ENCODE measurements at places on chromosomes 3 and 15. TPM values are rescaled to one million over a fixed set of nuclear protein-coding genes. Genes with fewer than 3 reads are reported as not detected.

The NAALADL2 gene
- total RNA-seq, result 2.4 TPM

The MYZAP gene
- total RNA-seq, result 0.72 TPM

The GOLGA8R gene
- 0.08 TPM for total RNA-seq

The DUOX1 gene
- not detected for total RNA-seq

The IREB2 gene
- 12.7 TPM for total RNA-seq

The PARP9 gene
- 14.5 TPM for total RNA-seq

The SKOR1 gene
- total RNA-seq, result 0.13 TPM

The TNIK gene
- 9.3 TPM for total RNA-seq

The PPM1M gene
- total RNA-seq, result 22.4 TPM

The CHRM5 gene
- total RNA-seq, result not detected

The PROK2 gene
- not detected for total RNA-seq

The ATP2B2 gene
- total RNA-seq, result not detected

The LEKR1 gene
- 0.24 TPM for total RNA-seq

The ECE2 gene
- not detected for total RNA-seq

The RBP2 gene
- not detected for total RNA-seq

The LMOD3 gene
- total RNA-seq, result 0.08 TPM

The MESP1 gene
- total RNA-seq, result 0.56 TPM

The PAQR9 gene
- not detected for total RNA-seq

The SEMA3G gene
- total RNA-seq, result 0.40 TPM

The ABHD2 gene
- 47.3 TPM for total RNA-seq

The PHLDB2 gene
- total RNA-seq, result 32.5 TPM

The LSAMP gene
- total RNA-seq, result 1.6 TPM

The CCDC80 gene
- 48.7 TPM for total RNA-seq

The MORC1 gene
- total RNA-seq, result not detected

The CISH gene
- 2.7 TPM for total RNA-seq

The BOC gene
- 10.0 TPM for total RNA-seq

The DPPA2 gene
- total RNA-seq, result not detected

The SLC28A1 gene
- total RNA-seq, result not detected

The KY gene
- 0.16 TPM for total RNA-seq

The PIERCE2 gene
- 6.5 TPM for total RNA-seq

The STRIT1 gene
- not detected for total RNA-seq

The ZMYND10 gene
- 0.48 TPM for total RNA-seq

The SNTN gene
- not detected for total RNA-seq

The XXYLT1 gene
- 37.1 TPM for total RNA-seq

The LXN gene
- 503 TPM for total RNA-seq

The HEXA gene
- 148 TPM for total RNA-seq

The SLC22A14 gene
- total RNA-seq, result not detected

The DAPK2 gene
- total RNA-seq, result 0.78 TPM

The AADACL2 gene
- total RNA-seq, result not detected

The GPR15 gene
- total RNA-seq, result not detected

The ERICH6 gene
- 0.48 TPM for total RNA-seq

The PRSS50 gene
- total RNA-seq, result not detected

The IL16 gene
- total RNA-seq, result 2.7 TPM

The GNAI2 gene
- 137 TPM for total RNA-seq

The CHST2 gene
- 19.8 TPM for total RNA-seq

The KNL1 gene
- 7.9 TPM for total RNA-seq

The EDEM1 gene
- total RNA-seq, result 72.1 TPM

The CD200 gene
- total RNA-seq, result 2.2 TPM

The MESP2 gene
- 2.0 TPM for total RNA-seq

The SPTBN5 gene
- total RNA-seq, result 0.24 TPM

The LARP6 gene
- total RNA-seq, result 69.3 TPM

The LRRC49 gene
- total RNA-seq, result 23.9 TPM

The MOBP gene
- not detected for total RNA-seq

The OR4F6 gene
- total RNA-seq, result not detected

The COX5A gene
- 146 TPM for total RNA-seq

The GREM1 gene
- total RNA-seq, result 96.8 TPM

The CDCP1 gene
- total RNA-seq, result 19.2 TPM

Measured in epithelial cell of alveolus of lung (primary cell).